Naive B cell (primary cell): ENCODE measurements at places on chromosomes 4 and X.

GRCh38 chrX:146887020-146887419 is 72.5 kb upstream of the CXorf51A start:
- DNase-seq: no peak

GRCh38 chr4:2387829-2388228 is 30.6 kb downstream of the ZFYVE28 start:
- no peak for DNase-seq

GRCh38 chr4:99614491-99614890 is 39.9 kb downstream of the MTTP start:
- no peak for DNase-seq

- no peak for DNase-seq
These were observed 6.2 kb downstream of the TMEM131L start for GRCh38 chr4:153472122-153473037.

- DNase-seq: no peak
These were observed 931 bp downstream of the DDX60 start for GRCh38 chr4:168317621-168318020.
